Endodermal cell (in vitro differentiated cells): ENCODE measurements at places on chromosomes 3 and 15. TPM values are rescaled to one million over a fixed set of nuclear protein-coding genes. Genes with fewer than 3 reads are reported as not detected.

The RASGRF1 gene
- 0.05 and 0.20 TPM in 2 replicates for total RNA-seq

The TNFSF10 gene
- total RNA-seq = 0.51 and 0.68 TPM in 2 replicates

The TOP2B gene
- total RNA-seq = 196 and 209 TPM in 2 replicates

The SEMA6D gene
- total RNA-seq = 23.6 to 37.0 TPM (median 27.9 TPM) in 3 replicates

The FOXL2NB gene
- total RNA-seq = 0.24 TPM in 1 of 3 replicates, not detected in the others

The DGKG gene
- 0.70 and 0.86 TPM in 2 replicates for total RNA-seq

The RFTN1 gene
- 0.38 to 0.80 TPM (median 0.49 TPM) in 3 replicates for total RNA-seq

The TM4SF18 gene
- total RNA-seq = 0.58 TPM in 1 of 3 replicates, not detected in the others

The IL12A gene
- not detected in 3 replicates for total RNA-seq

The COL8A1 gene
- 3.3 and 3.9 TPM in 2 replicates for total RNA-seq

The FOXB1 gene
- 0.73 and 1.7 TPM in 2 replicates for total RNA-seq

The CFAP91 gene
- total RNA-seq = 4.1 to 10.5 TPM (median 9.8 TPM) in 3 replicates

The LRRC34 gene
- total RNA-seq = 10.0 and 11.3 TPM in 2 replicates

The DNAH1 gene
- total RNA-seq = 2.9 to 6.7 TPM (median 5.5 TPM) in 3 replicates

The GOLGA6L10 gene
- total RNA-seq = 6.5 to 10.4 TPM (median 7.5 TPM) in 3 replicates

The LOXL1 gene
- total RNA-seq = 16.6 and 21.3 TPM in 2 replicates

The FBXL2 gene
- 11.8 and 12.4 TPM in 2 replicates for total RNA-seq

The UMPS gene
- 26.4 to 53.9 TPM (median 52.1 TPM) in 3 replicates for total RNA-seq

The GCNT3 gene
- total RNA-seq = 0.48 and 0.52 TPM in 2 replicates

The TUSC7 gene
- not detected in 2 replicates for total RNA-seq

The WDR53 gene
- 15.1 and 16.3 TPM in 2 replicates for total RNA-seq

The WNT5A gene
- 0.59 to 2.4 TPM (median 1.4 TPM) in 3 replicates for total RNA-seq

The FGF12 gene
- total RNA-seq = 25.2 to 31.7 TPM (median 28.6 TPM) in 3 replicates

The PTPRG gene
- 61.8 to 80.9 TPM (median 76.5 TPM) in 3 replicates for total RNA-seq

The CHL1 gene
- 0.88 and 2.2 TPM in 2 replicates for total RNA-seq

The ANKUB1 gene
- total RNA-seq = not detected in 3 replicates

The GNAT1 gene
- total RNA-seq = 1.2 TPM in 1 of 2 replicates, not detected in the other

The ECE2 gene
- total RNA-seq = 0.11 TPM in 1 of 2 replicates, not detected in the other

The ARL14 gene
- not detected in 3 replicates for total RNA-seq

The PHC3 gene
- 27.5 to 36.9 TPM (median 36.1 TPM) in 3 replicates for total RNA-seq

The SPTBN5 gene
- total RNA-seq = 1.3 and 2.8 TPM in 2 replicates

The DALRD3 gene
- total RNA-seq = 40.8 to 44.5 TPM (median 43.8 TPM) in 3 replicates

The TIMP4 gene
- 0.46 TPM in 1 of 3 replicates, not detected in the others for total RNA-seq

The CCDC54 gene
- total RNA-seq = not detected in 3 replicates

The C3orf62 gene
- total RNA-seq = 4.1 and 4.8 TPM in 2 replicates

The PTH1R gene
- total RNA-seq = 3.7 and 4.8 TPM in 2 replicates

The STX19 gene
- not detected in 2 replicates for total RNA-seq

The FAM107A gene
- not detected in 2 replicates for total RNA-seq

The ATP8B4 gene
- 0.59 and 0.64 TPM in 2 replicates for total RNA-seq

The SLC30A4 gene
- 0.53 and 0.59 TPM in 2 replicates for total RNA-seq

The GHSR gene
- not detected in 2 replicates for total RNA-seq
